Upper lobe of right lung (tissue), 1 donor: ENCODE measurements at places on chromosomes 7 and 10. TPM values are rescaled to one million over a fixed set of nuclear protein-coding genes. Genes with fewer than 3 reads are reported as not detected.

HMX3 gene
- total RNA-seq, result not detected

DNA sequence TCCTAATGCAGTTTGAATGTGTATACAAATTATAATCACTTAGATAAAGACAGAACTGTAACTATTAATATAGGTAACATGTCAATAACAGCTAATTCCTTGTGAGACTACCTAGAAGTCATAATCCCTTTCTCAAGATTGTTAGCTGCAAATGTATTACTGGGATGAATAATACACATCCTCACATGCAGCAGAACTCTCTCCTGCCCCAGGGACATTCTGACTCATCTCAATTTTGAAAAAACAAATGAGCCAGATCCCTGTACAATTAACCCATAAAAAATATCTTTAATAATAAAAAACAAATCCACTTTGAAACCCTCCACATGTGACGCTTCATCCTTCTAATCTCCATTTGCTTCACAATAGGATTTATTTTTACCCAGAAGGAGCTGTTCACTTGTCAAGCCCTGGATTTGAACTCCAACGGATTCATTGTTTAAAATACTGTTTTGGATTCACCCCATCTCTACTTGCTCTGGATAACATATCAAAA is 428.4 kb upstream of the TEX47 start:
- no peak for DNase-seq
- H3K27ac ChIP-seq, result no peak overlapping the region
- no peaks in the 10 kb centered on the region for H3K27me3 ChIP-seq
- H3K4me3 ChIP-seq, result no peak overlapping the region
- H3K4me1 ChIP-seq, result no peaks in the 10 kb centered on the region

DNA sequence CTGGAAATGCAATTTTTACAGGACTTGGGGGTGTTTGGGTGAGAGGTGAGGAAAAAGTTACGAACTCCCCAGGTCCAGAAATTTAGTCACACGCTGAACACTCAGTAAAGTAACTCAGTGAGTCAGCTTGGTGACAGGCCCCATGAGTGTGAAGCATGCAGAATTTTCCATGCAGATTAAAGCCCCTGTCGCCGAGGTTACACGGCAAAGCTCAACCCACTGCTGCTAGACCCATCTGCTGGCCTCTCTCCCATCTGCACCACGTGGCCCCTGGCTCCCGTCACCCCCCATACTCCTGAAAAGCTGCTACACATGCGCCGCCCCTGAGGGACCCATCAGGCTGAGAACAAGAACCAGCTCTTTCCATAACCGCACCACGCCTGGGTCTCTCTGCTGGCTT is 7.0 kb upstream of the MMP21 start:
- H3K27me3 ChIP-seq, result no peaks in the 10 kb centered on the region
- no peak overlapping the region for H3K4me3 ChIP-seq
- H3K27ac ChIP-seq, result no peak overlapping the region
- no peaks in the 10 kb centered on the region for H3K36me3 ChIP-seq
- no peaks in the 10 kb centered on the region for H3K4me1 ChIP-seq

DNA sequence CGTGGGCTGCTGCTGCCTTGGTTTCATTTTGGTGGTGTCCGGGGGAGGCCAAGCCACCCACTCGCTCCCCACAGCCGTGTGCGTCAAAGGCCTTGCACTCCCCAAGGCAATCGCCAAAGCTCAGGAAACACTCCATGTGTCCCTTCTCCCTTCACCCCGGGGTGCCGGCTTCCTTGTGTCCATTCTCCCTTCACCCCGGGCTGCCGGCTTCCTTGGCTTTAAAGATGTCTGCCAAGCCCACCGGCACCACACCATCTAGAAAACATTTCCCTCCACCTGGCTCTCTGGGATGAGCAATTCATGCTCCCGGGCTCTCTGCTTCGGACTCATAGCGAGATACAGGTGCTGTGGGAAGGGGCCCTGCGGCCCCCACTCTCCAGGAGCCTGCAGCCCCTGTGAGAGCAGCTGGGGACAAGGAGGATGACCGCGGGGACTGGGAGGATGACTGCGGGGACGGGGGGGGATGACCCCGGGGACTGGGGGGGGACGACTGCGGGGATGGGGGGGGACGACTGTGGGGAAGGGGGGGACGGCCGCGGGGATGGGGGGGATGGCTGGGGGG is 322.1 kb downstream of the DNAJB6 start:
- no peak for DNase-seq
- H3K27ac ChIP-seq, result no peak overlapping the region
- H3K36me3 ChIP-seq, result no peaks in the 10 kb centered on the region
- H3K4me3 ChIP-seq, result no peak overlapping the region

DNA sequence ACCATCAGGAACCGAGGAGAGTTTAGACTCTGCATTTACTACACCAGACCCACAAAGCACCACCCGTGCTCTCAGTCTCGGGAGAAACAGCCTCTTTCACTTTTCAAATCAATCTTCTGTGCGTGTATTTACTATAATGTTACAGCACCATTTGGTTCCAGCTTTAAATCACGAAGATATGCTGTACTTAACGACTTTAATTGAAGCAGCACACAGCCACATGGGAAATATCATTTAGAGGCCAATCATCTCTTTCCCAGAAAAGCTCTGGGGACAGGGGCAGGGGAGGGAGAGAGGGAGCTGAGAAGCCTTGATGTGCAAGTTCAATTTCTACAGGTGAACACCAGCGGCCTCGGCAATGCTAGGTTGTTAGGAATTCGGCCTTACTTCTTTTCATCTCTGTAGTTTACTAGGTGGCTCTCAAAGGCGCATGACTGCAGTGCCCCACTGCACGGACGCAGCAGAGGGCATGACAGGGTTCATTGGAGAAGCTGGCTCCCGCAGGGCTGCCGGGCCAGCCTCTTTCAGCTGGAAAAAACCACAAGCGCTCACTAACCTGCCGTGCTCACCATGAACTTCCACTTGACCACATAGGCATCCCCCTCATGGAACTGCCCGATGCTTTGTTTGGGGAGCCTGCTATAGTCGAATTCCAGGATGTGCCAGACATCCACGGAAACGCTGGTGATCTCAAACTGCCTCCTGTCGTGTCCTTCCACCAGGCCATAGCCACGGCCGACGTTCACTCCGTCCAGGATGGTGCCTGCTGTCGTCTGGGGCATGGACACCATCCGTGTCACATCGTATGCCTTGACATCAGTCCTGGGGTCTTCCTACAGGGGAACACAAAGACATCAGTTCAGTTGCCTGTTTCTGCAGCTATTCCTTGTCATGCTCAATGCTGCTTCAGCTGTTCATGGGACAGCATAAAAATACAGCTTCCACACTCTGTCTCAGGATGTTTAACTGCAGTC is 154.5 kb downstream of the SVIL start:
- H3K27ac ChIP-seq, result no peak overlapping the region
- no peaks in the 10 kb centered on the region for H3K27me3 ChIP-seq
- H3K36me3 ChIP-seq, result peaks cover 63% of the 10 kb centered on the region
- no peak for DNase-seq
- H3K4me3 ChIP-seq, result no peak overlapping the region

DNA sequence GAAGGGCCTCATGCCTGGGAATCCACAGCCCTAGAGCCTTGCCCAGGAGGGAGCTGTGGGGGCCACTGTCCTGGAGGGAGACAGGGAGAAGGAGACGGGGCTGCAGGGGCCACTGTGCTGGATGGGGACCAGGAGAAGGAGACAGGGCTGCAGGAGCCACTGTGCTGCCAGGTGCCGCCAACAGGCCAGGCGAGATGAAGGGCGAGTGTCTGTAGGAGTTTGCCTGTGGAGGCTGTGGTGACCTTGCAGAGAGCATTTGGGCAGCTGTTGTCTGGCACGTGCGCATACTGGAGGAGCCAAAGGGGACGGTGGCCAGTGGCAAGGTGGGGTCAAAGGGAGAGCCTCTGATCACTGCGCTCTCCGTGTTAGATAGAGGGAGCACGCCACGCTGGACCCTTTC is 79.2 kb downstream of the NKX6-2 start:
- H3K4me3 ChIP-seq, result no peak overlapping the region
- H3K27me3 ChIP-seq, result no peaks in the 10 kb centered on the region
- H3K4me1 ChIP-seq, result no peaks in the 10 kb centered on the region
- H3K36me3 ChIP-seq, result peaks cover 8% of the 10 kb centered on the region
- no peak overlapping the region for H3K27ac ChIP-seq

DNA sequence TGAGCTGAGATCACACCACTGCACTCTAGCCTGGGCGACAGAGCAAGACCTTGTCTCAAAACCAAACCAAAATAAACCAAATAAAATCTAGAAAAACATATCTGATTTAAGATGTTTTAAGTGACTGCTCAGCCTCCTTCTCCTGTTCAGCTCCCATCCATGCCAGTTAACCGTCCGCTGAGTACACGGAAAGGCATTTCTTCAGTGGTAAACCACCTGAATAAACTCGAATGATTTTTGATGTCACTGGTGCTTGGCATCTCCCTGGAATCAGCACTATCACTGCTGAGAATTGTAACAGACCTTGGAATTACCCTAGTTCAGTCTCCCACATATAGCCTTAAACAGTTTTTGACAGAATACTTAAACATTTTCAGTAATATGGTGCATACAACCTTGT is 24.1 kb upstream of the NRCAM start:
- H3K36me3 ChIP-seq, result peaks cover 45% of the 10 kb centered on the region
- H3K4me3 ChIP-seq, result no peak overlapping the region
- DNase-seq, result no peak
- H3K27me3 ChIP-seq, result no peaks in the 10 kb centered on the region

- H3K4me3 ChIP-seq, result no peak overlapping the region
- no peaks in the 10 kb centered on the region for H3K36me3 ChIP-seq
- H3K4me1 ChIP-seq, result no peaks in the 10 kb centered on the region
These were observed 141.1 kb downstream of the DYNC2I1 start for GRCh38 chr7:158997471-158997870.

GRCh38 chr7:100441641-100442535 is 5.6 kb upstream of the PPP1R35 start:
- no peak overlapping the region for H3K4me3 ChIP-seq
- H3K36me3 ChIP-seq, result no peaks in the 10 kb centered on the region
- no peak overlapping the region for H3K27ac ChIP-seq
- peak; percentile 45 for DNase-seq

DNA sequence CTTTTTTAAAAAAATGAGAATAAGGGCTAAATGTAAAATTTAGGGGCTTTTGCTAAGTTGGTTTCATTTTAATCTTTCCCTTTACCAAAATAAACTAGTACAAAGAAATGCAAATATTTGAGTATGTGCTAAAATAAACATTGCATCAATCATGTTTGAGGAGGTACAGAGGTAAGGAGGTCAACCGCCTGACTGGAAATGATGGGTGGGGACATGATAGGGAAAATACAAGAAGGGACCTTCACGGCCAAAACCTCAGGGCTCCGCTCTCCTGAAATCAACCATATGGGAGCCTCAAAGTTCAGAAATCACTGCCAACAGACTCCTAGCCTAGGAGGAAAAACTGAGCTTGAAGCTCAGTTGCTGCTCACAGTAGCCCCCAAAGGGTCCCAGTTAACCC is 207.6 kb downstream of the AHR start:
- H3K4me3 ChIP-seq, result no peak overlapping the region
- no peaks in the 10 kb centered on the region for H3K27me3 ChIP-seq
- H3K27ac ChIP-seq, result peak overlapping the region; percentile 8
- H3K4me1 ChIP-seq, result peaks cover 3% of the 10 kb centered on the region
- H3K36me3 ChIP-seq, result no peaks in the 10 kb centered on the region

DNA sequence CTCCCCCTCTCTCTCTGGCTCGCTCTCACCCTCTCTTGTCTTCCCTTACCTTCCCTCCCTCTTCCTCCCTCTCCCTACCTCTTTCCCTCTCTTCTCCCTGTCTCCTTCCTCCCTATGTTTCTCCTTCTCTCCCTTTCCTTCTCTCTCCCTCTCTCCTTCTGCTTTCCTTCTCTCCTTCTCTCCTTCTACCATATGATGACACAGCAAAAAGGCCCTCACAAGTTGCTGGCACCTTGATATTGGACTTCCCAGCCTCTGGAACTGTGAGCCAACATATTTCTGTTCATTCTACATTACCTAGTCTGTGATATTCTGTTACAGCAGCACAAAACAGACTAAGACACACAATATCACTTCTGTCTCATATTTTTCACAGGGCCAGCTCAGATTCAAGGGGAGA is 135.0 kb downstream of the ADAM22 start:
- no peak overlapping the region for H3K4me3 ChIP-seq
- DNase-seq, result no peak
- no peaks in the 10 kb centered on the region for H3K36me3 ChIP-seq
- no peaks in the 10 kb centered on the region for H3K27me3 ChIP-seq
- no peaks in the 10 kb centered on the region for H3K4me1 ChIP-seq

DNA sequence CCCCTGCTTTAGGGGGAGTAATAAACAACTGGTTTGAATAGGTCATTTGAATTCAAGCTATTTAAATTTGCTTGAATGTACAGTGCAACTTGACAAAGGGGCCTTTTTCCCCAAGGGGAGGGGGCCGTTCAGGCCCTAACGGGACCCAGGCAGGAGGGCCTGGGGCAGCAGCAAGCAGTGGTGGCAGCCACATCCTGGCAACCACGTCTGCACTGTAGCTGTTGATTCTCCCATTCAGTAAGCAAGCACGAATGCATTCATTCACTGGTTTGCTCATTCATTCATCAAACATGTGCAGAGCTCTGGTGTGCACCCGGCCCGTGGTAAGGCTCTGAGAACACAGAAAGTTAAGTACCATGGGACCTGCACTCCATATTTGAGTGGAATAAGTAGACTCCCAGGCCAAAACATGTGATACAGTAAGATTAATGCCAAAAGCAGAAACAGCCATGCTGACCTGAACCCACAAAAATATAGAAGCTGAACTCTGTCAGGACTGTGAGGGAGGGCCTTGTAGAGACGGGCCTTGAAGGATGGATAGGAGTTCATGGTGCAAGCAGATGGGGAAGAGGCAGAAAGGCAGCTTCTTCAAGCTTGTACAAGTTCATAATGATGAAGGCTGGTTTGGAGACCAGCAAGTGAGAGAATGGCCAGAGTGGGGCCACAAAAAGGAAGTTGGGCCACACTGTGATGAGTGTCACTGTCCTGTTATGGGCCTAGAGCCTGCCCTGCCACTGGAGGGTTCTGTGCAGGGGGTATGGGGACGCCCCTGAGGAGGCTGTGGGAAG is 29.3 kb upstream of the C10orf53 start:
- no peaks in the 10 kb centered on the region for H3K36me3 ChIP-seq
- H3K4me1 ChIP-seq, result no peaks in the 10 kb centered on the region
- DNase-seq, result no peak
- H3K27me3 ChIP-seq, result peaks cover 10% of the 10 kb centered on the region

DNA sequence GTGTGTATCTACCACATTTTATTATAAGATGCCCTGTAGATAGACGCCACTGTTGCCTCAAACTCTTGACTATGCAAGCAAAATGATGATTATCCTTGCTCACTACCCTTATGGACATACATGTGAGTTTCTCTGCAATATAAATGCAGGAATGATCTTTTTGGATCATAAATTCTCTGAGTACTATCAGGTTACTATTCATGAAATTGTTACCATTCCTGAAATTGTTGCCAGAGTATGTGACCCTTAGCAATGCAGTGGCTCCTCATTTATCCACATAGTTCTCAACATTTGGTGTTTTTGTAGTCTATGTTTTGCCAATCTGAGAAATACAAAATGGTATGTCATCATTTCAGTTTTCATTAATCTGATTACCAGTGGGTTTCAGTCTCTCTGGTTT is 166.2 kb upstream of the FAM3C start:
- no peak overlapping the region for H3K27ac ChIP-seq
- DNase-seq, result no peak
- no peak overlapping the region for H3K4me3 ChIP-seq
